ENCODE measurements at places on chromosomes 3 and 15. TPM values are rescaled to one million over a fixed set of nuclear protein-coding genes. Genes with fewer than 3 reads are reported as not detected.

GRCh38 chr3:38421679-38422336 lies 31.9 kb upstream of the ACVR2B start:
- no peak for DNase-seq
- H3K4me3 ChIP-seq: no peak overlapping the region
- H3K27ac ChIP-seq: no peak overlapping the region
- H3K4me1 ChIP-seq: peaks cover 32% of the 10 kb centered on the region
- no peaks in the 10 kb centered on the region for H3K27me3 ChIP-seq

DNA sequence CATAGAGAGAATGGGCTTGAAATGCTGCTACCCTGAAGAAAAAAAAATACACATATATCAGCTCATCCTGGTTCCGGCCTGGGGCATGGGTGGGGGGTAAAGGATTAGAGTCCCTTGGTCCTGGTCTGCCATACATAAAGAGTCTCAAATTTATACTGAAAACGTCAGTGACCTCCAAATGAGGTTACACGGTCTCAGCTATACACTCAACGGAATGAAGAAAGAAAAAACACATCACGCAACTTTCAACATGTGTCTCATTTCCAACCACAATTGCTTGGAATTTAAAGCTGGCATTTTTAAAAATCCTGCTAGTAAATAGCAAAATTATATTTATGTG lies 612.8 kb downstream of the MCTP2 start:
- DNase-seq: no peak
- H3K4me3 ChIP-seq: no peak overlapping the region
- H3K27me3 ChIP-seq: peaks cover 25% of the 10 kb centered on the region
- no peak overlapping the region for H3K27ac ChIP-seq

DNA sequence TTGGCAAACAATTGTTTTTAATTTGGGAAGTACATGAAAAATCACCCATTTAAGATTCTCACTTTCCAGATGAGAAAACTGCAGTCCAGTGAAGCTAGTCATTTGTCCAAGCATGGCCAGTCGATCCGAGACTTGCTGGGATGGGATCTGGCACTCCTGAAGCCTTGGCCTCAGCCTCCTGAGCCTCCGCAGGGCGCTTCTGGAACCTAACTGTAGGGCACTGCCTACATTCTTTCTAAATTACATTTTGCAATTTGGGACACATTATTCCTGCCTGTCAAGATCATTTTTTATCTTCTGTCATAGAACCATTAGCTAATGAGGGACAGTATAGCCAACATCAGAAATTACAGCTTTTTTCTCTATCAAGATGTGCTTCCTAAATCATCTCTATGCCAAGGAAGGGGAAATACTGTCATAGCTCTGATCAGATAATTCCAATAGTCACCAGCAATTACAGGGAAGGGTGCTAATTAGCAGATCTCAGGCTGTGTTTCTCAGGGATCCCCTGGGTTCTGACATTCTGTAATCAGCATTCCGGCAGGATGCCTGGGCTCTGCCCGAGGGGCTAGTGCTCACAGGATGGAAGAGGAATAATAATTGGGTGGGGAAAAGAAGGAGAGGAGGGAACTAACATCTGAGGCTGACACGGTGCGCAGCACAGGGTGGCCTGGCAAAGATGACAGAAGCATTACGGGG lies 28.3 kb downstream of the ANAPC13 start:
- H3K36me3 ChIP-seq: no peaks in the 10 kb centered on the region
- no peaks in the 10 kb centered on the region for H3K4me1 ChIP-seq
- H3K4me3 ChIP-seq: no peak overlapping the region
- no peak for DNase-seq
- no peak overlapping the region for H3K27ac ChIP-seq
- peaks cover 21% of the 10 kb centered on the region for H3K27me3 ChIP-seq

GRCh38 chr15:42083605-42083908 lies 10.8 kb downstream of the PLA2G4D start:
- peaks cover 12% of the 10 kb centered on the region for H3K4me1 ChIP-seq
- H3K27ac ChIP-seq: no peak overlapping the region
- no peaks in the 10 kb centered on the region for H3K36me3 ChIP-seq
- H3K27me3 ChIP-seq: no peaks in the 10 kb centered on the region

DNA sequence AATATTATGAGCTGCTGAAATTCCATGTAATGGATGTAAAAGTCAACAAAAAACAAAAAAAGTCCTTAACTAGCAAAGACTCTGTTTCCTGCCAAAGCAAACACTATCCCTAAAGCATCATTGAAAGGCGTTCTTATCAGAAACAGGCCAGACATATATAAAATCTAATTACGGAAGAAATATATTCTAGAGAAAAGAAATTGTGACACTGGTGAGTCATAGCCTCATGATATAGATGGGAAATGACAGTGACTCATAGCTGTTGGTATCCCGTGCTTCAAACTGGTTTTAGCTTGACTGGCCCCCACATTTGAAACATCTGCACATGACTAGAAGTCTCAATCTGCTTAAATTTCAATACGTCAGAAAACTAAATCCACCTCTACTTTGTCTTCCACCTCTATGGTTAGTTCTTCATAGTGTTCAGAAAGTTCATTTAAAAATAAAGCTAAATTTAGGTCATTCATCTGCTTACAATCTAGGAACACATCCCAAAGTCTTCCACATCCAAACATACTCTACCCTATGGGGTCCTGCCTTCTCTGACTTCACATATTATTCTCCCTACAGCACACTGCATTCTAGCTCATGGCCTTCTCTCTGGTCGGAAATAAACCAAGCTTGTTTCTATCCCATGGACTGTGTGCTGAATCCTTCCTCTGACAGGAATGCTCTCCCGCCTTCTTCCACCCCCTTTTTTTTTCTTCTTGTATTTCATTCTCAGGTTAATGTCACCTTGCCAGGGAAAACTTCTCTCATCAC lies 456.3 kb upstream of the ARRDC4 start:
- no peaks in the 10 kb centered on the region for H3K4me1 ChIP-seq
- no peaks in the 10 kb centered on the region for H3K36me3 ChIP-seq
- H3K27ac ChIP-seq: no peak overlapping the region

DNA sequence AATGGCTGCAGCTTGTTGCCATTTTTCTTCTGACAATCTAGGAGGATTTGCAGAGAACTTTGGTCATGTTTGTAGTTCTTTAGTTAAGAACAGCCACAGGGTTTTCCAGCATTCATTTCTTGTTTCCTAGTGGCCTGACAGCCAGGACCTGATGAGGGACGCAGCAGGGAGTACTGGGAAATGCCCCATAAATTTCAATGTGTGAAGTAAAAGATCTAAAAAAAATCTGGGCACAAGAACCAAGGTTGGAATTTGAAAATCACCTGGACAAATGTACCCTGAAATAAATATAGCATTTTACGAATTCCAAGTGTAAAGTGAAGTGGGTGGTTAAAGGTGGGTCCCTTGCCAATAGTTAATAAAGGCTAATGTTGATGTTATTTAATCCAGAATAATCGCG lies 195.0 kb downstream of the ZIC1 start:
- H3K36me3 ChIP-seq: no peaks in the 10 kb centered on the region
- no peak for DNase-seq
- H3K27me3 ChIP-seq: no peaks in the 10 kb centered on the region
- H3K4me3 ChIP-seq: no peak overlapping the region
- no peaks in the 10 kb centered on the region for H3K4me1 ChIP-seq

GRCh38 chr15:101266034-101266433 lies 11.3 kb downstream of the SELENOS start:
- no peak for DNase-seq
- peaks cover 10% of the 10 kb centered on the region for H3K36me3 ChIP-seq

GRCh38 chr15:70321172-70321819 lies 223.6 kb upstream of the TLE3 start:
- H3K27me3 ChIP-seq: peaks cover 18% of the 10 kb centered on the region
- DNase-seq: no peak
- peaks cover 11% of the 10 kb centered on the region for H3K4me1 ChIP-seq

DNA sequence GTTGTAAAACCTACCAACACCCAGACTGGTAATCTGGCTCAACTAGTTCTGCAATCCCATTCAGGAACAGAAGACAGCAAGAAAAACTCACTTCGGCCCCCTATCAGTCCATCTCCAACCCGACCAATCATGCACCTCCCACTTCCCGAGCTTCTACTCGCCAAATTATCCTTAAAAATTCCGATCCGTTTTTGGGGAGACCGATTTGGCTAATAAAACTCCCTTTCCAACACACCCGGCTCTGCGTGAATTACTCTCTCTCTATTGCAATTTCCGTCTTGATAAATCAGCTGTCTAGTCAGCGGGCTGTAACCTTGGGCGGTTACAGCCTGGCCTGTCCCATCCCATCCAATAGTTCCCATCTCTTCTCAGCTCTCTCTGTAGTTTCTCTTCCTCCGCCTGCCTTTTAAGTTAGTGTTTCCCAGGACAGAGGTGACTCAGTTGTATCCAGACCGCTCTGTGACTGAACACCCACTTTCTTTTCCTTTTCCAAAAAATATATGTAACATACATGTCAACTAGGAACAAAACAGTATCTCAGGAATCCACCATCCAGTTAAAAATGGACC lies 780 bp upstream of the ACAD9 start:
- peak; percentile 37 for DNase-seq
- peak overlapping the region; percentile 90 for H3K27ac ChIP-seq
- peaks cover 50% of the 10 kb centered on the region for H3K4me1 ChIP-seq

- no peaks in the 10 kb centered on the region for H3K27me3 ChIP-seq
- no peaks in the 10 kb centered on the region for H3K36me3 ChIP-seq
- no peaks in the 10 kb centered on the region for H3K4me1 ChIP-seq
- H3K27ac ChIP-seq: no peak overlapping the region
- no peak for DNase-seq
These were observed 1229.6 kb upstream of the ALCAM start for GRCh38 chr3:104137116-104137515.

DNA sequence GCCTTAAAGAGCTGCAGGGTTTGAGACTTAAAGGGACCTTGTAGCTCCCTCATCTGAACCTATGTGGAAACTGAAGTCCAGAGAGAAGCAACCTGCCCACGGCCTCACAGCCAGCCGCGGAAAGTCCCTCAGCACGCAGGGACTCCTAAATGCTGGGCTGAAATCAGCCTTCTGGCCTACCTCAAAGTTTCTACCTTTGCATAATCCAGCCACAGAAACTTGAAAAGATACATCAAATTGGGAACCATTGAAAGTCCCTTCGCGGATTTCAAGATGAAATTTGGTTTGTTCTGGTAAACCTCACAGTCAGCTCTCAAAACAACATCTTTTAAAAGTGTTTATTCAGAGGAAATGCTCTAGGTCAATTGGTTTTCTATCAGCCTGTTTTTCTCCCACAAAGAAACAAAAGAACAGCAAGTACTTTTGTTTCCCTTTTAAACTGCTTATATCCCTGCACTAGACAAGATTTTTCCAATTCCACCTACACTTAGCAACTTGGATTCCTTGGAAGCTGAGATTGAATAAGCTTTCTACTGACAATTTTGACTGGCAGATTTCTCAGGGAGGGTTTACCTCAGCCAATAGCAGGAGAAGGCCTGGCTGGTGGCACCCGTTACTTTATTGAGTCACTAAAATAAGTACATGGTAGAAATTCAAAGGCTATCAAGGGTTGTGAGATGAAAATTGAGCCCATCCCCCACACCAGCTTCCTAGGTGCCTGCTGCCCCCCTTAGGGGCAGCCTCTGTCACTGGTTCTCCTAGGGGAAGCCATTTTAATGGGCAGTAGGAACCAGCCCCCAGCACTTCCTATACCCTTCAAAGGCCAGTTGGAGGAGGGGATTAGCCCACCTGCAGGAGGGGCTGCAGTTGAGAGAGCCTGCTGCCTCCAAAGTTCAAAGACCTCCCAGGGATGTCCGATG lies 171.2 kb downstream of the ADAMTS17 start:
- H3K4me1 ChIP-seq: peaks cover 25% of the 10 kb centered on the region
- H3K27ac ChIP-seq: peak overlapping the region; percentile 61
- H3K4me3 ChIP-seq: no peak overlapping the region
- H3K36me3 ChIP-seq: peaks cover 5% of the 10 kb centered on the region
- DNase-seq: peak; percentile 34

GRCh38 chr3:42351207-42351606 lies 59.2 kb downstream of the LYZL4 start:
- no peak overlapping the region for H3K4me3 ChIP-seq
- no peaks in the 10 kb centered on the region for H3K4me1 ChIP-seq
- H3K36me3 ChIP-seq: no peaks in the 10 kb centered on the region
- H3K27ac ChIP-seq: no peak overlapping the region
- peaks cover 2% of the 10 kb centered on the region for H3K27me3 ChIP-seq

DNA sequence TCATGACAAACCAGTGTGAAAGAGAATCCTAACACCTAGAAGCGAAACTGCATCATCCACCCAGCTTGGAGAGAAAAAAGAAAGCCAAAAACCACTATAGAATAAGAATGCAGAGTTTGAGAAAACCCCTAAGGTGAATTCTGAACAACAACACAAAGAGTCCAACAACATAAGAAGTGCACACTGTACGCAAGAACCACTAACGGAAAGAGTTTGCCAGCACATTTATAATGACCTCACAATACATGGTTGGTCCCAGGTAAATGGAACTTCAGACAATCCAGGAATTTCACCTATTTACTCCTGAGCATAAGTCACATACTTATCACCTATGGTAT lies 128.3 kb upstream of the BHLHE40 start:
- peaks cover 90% of the 10 kb centered on the region for H3K4me1 ChIP-seq
- H3K4me3 ChIP-seq: peak overlapping the region; percentile 34
- no peaks in the 10 kb centered on the region for H3K27me3 ChIP-seq
- DNase-seq: peak; percentile 56
- peaks cover 42% of the 10 kb centered on the region for H3K36me3 ChIP-seq

DNA sequence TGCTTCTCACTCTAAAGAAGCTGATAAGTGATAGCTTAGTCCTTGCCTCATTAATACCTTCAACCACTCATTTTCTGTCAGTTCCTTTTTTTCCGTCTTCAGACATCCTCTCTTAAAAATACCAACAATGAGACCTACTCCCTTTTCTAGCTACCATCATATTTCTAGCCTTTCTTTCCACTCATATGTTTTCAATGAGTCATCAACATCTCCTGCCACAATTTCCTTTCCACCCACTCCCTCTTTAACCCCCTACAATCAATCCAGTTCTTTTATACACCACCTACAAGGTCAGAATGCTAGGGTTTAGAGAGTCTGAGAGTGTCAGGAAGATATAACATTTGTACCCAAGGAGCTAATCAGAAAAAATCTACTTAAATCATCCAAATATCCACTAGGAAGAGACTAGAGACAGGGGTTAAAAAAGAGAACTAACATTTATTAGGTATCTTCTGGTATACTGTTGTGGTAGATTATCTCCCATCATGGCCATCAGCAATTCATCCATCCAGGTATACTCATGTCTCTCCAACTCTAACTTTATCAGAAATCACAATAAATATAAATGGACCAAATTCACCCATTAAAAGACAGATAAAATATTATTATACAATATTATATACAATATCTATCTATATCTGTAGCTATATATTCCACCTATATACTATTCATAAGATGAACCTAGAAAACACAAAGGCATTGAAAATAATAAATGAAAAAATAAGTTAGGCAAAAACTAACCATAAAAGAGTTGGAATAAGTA lies 42.5 kb downstream of the MYLK start:
- H3K4me3 ChIP-seq: no peak overlapping the region
- DNase-seq: no peak
- no peak overlapping the region for H3K27ac ChIP-seq
- no peaks in the 10 kb centered on the region for H3K36me3 ChIP-seq
- H3K27me3 ChIP-seq: peaks cover 7% of the 10 kb centered on the region

- no peak for DNase-seq
- H3K4me3 ChIP-seq: no peak overlapping the region
- H3K36me3 ChIP-seq: peaks cover 40% of the 10 kb centered on the region
- no peaks in the 10 kb centered on the region for H3K27me3 ChIP-seq
- H3K4me1 ChIP-seq: peaks cover 44% of the 10 kb centered on the region
- no peak overlapping the region for H3K27ac ChIP-seq
These were observed 202.7 kb upstream of the SLC2A2 start for GRCh38 chr3:171229173-171229572.

The NDN gene
- total RNA-seq: 5.1 TPM

The LMLN gene
- total RNA-seq: 4.0 TPM

The CGNL1 gene
- total RNA-seq: not detected

The STRIT1 gene
- total RNA-seq: not detected

The LRRN1 gene
- 1.7 TPM for total RNA-seq
